ENCODE measurements at places on chromosomes 12 and 14.

- no peak for DNase-seq
These were observed 21.2 kb downstream of the GOLGA3 start for GRCh38 chr12:132807295-132808092.

DNA sequence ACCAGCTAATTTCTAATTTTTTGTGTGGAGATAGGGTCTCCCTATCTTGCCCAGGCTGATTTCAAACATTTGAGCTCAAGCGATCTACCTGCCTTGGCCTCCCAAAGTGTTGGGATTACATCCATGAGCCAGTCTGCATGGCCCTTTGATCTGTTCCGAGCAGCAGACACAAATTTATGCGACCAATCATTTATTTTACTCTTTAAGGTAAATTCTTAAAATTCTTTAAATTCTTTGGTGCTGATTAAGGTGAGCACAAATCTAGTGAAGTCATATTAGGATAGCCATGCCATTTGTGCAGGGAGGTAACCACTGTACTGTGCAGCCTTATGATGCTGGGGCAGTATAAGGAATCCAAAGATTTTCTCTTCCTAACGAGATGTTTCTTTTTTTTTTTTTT lies 135.7 kb downstream of the SRGAP1 start:
- no peak for DNase-seq

DNA sequence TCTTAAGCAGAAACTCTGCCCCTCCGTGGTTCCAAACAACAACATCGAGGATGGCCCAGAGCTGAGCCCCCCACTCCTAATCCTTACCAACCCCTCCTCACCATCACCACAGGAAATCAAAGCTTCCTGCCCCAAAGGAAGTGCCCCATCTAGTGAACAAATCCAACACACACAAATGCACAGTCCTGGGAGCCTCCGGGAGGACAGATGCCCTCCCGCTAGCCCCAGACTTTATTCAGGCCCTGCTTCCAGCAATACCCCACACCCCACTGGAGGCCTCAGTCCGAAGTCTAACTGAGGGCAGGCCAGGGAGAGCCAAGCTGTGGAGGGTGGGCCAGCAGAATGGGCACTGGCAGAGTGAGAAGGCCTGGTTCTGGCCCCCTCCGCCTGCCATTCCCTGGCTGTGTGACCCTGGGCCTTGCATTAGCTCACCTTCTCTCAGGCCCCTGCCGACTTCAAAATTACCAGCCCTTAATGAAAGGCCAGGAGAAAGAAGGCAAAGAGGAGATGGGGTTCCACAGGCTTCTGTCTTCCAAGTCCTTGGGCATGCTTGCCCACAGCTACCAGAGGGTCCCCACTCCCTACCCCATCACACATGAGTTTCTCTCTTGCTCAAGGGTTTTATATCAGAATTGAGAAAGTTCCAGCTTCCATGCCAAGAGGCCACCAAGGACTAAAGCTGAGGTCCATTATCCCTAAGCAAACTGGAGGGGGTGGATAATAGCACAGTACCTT lies 2.3 kb downstream of the HDAC7 start:
- no peak for DNase-seq

DNA sequence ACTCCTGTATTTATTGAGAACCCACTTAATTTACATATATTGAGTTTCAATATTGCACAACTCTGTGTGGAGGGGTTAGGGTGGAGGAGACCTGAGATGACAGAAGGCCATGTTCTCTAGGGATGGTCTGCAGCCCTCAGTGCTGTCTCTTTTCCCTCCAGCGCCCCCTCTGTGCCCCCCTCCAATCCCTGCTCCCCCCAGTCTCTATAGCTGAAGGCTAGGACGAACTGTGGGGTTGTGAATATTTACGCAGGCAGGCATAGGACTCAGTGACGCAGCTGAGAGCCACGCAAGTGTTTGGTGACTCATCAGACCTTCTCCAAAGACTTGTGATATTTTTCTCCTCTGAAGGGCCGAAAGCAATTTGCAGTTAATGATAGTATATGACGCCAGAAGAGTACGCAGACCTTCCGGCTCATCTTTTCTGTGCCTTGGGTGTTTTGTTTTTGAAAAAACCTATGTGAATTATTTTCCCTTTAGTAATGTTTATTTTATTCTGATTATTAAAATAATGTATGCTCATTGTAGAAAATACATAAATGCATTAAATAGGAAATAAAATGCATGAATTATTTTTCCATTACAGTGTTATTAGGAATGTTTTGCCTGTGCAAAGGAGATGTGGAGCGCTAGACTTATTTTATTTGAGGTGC lies 85.3 kb downstream of the SLC25A47 start:
- DNase-seq = no peak

- no peak for DNase-seq
These were observed 31.5 kb downstream of the DTX1 start for GRCh38 chr12:113088037-113088436.

DNA sequence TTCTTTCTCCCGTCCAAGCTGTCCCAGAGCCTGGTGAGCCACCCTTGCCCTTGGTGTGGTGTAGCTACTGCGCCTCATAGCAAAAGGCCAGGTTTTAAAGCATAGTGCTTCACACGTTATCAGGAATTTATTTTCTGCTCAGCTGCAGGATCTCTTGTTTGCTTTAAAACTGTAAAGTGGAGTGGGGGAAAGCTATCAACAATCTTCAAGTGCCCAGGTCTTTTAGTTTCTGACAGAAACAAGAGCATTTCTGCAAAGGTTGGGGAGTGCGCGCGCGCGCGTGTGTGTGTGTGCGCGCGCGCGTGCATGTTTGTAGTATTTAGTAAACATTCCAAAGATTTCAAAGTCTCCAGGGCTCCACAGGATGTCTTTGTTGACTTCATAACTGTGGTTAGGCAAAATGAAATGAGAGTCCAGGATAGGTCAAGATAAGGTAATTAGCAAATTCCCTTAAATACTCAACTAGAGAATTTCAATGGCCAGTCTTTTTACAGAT lies 45.5 kb downstream of the EML1 start:
- DNase-seq = no peak
